ENCODE measurements at places on chromosomes 4 and X. TPM values are rescaled to one million over a fixed set of nuclear protein-coding genes. Genes with fewer than 3 reads are reported as not detected.

FAM241A gene
- total RNA-seq = 13.6 TPM

SOX3 gene
- not detected for total RNA-seq

HGFAC gene
- 0.19 TPM for total RNA-seq

PRDM8 gene
- not detected for total RNA-seq

IRAK1 gene
- total RNA-seq = 57.6 TPM

PALLD gene
- 8.7 TPM for total RNA-seq

SPP1 gene
- not detected for total RNA-seq

CSAG1 gene
- not detected for total RNA-seq

XG gene
- total RNA-seq = 0.31 TPM

RBMX gene
- total RNA-seq = 124 TPM

NAP1L3 gene
- 0.16 TPM for total RNA-seq

SMPX gene
- total RNA-seq = not detected

All from bladder microvascular endothelial cell (primary cell).